ENCODE measurements at places on chromosomes 4 and X.
A peak's percentile ranks its signal among the peaks of the same experiment; 100 is the strongest.

GRCh38 chr4:112253382-112254000, 21.9 kb downstream of the AP1AR start:
- no peak for DNase-seq

GRCh38 chrX:21799767-21800166, 39.6 kb upstream of the MBTPS2 start:
- no peak for DNase-seq

DNA sequence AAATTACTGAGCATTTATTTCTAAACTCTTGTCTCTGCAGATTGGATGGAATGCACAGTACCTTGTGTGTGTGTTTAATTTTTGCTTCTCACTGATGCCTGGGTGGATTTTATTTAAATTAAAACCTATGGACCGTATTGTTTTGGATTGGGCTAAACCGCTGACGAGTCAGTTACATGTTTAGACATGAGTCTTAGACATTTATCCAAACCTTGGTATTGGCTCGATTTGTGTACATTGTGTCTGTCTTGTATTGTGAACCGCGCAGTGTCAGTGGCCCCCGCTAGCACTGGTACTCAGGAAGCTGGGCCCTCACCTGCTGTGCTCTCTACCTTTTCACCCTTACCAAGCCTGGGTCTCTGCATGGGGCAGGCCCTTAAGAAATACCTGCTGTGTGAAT, 40.8 kb upstream of the TADA2B start:
- DNase-seq, result no peak

GRCh38 chrX:118862091-118862490, 38.5 kb downstream of the ZCCHC12 start:
- DNase-seq, result no peak

GRCh38 chrX:68684291-68684918, 36.9 kb downstream of the STARD8 start:
- DNase-seq, result no peak

- DNase-seq, result no peak
Measured at GRCh38 chr4:184816962-184817361, 8.8 kb downstream of the ACSL1 start.

GRCh38 chr4:84892950-84893349, 73.5 kb downstream of the WDFY3 start:
- DNase-seq, result no peak

- no peak for DNase-seq
Measured at GRCh38 chr4:93384887-93385286, 443.7 kb upstream of the ATOH1 start.

- no peak for DNase-seq
Measured at GRCh38 chrX:150316564-150316963, 46.6 kb upstream of the MAMLD1 start.

GRCh38 chrX:119273420-119274192, 37.5 kb downstream of the PGRMC1 start:
- DNase-seq, result peak; percentile 37

GRCh38 chr4:150115851-150116250, 37.6 kb downstream of the DCLK2 start:
- DNase-seq, result no peak

GRCh38 chrX:29043746-29044145, 456.5 kb downstream of the IL1RAPL1 start:
- no peak for DNase-seq

DNA sequence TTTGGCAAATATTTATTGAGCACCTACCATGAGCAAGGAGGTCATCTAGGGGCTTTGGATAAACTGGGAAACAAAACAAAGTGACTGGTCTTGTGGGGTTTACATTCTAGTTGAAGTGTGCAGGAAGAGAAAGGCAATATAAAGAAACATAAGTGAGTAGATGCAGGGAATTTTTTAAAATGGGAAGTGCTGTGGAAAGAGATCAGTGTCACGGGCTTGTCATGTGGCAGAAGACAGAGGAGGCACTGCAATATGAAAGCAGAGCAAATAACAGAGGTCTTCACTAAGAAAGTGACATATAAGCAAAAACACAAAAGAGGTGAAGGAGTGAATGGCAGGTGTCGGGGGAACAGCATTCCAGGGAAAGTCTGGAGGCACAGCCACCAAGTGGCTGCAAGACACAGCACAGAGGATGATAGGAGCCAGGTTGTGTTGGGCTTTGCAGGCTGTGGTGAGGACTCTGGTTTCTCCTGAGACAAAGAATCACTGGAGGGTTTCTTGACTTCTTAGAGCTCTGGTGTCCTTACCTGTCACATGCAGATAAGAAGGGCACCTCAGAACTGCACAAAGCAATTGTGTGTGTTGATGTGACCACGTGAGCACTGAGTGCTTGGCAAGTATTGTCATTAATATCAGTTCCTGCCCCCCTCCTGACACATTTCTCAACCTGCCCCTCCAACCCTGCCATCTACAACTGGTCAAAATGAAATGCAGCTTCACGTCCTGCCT, 143.5 kb downstream of the TSPAN5 start:
- DNase-seq, result no peak

- DNase-seq, result no peak
Measured at GRCh38 chrX:57155171-57155570, 18.0 kb upstream of the SPIN2A start.

DNA sequence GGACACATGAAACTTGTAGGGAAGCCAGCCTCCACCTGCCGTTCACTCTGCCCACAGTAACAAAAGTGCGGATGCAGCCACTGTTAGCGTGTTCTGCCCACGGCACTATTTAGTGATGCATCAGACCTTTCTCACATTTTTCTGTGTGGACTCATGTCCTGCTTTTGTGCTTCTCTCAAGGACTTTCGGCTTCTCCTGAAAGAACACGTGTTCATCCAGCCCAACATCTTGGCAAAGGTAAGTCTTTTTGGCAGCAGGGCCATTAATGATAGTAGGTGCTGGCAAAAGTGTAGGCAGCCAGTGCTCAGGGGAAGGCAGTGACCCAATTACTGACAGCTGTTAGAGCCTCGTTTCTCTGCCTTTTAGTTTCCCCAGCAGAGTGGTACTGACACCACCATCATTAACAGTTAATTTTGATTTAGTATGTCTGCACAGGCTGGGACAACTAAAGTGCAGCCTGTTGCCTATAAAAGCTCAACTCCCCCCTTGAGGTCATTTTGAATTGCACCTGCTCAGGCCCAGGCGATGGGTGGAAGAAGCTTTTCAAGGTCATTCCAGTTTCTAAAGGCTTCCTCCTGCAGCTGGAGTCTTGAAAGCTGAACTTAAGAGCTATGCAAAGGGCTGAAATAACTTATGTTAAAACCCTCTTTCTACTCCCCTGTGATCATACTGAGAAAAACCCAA, 54.5 kb upstream of the HPSE start:
- no peak for DNase-seq

- DNase-seq, result no peak
Measured at GRCh38 chrX:40152741-40153344, 55.1 kb upstream of the BCOR start.

GRCh38 chr4:16253127-16253960, 27.1 kb upstream of the TAPT1 start:
- DNase-seq, result no peak

DNA sequence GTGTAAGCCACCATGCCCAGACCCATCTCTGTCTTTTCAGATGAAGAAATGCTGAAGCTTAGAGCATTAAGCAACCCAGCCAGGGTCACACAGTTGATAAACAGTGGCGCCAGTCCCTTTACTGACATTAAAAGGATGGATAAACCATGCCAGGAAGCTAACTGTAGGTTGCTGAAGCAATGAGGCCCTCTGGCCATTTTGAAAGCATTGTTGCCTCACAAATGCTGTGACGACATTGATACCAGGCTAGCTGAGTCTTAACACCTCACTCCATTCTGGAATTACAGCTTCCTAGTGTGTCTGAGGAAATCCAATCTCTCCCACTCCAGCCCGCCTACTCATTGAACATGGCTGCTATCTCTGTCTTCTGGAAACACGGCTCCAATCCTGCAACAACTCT, 89.7 kb downstream of the LNX1 start:
- DNase-seq, result no peak

GRCh38 chr4:8818063-8818881, 53.4 kb downstream of the HMX1 start:
- peak; percentile 1 for DNase-seq

DNA sequence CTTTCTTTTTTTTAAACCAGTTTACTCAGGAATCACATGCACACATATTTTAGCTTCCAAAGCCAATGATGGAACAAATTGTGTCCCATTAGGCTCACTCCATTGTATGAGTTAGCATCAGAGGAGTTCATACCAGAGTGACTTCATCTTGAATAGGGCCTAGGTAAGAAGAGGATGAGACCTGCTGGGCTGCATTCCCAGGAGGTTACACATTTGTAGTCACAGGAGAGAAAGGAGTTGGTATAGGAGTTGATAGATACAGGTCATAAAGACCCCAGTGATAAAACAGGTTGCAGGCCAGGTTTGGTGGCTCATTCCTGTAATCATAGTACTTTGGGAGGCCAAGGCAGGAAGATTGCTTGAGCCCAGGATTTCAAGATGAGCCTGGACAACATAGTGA, 9.3 kb downstream of the PDGFRA start:
- no peak for DNase-seq

GRCh38 chr4:2321279-2322196, 59.6 kb upstream of the MXD4 start:
- no peak for DNase-seq

- no peak for DNase-seq
Measured at GRCh38 chrX:83535417-83536196, 27.5 kb downstream of the POU3F4 start.

DNA sequence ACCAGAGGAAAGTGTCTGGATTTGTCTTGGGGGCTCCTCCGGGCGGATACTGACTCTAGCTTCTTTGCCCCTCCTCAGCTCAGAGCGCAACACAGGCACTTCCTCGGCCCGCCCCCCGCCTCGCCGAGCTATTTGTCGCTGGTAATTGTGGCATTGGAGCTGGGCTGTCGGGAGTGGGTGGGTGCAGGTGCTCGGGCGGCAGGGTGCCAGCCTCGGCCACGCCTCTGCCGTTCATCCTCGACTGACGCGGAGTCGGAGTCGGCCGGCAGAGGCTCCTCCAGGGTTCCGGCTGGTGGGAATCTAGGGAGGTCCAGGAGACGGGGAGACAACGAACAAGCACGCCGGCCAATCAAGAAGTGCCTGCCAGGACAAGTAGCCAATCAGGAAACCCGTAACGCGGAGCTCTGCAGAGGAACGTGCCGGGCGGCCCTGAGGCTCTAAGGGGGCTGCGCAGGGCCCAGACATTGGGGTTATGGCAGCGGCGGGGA, 3.9 kb upstream of the SYN1 start:
- peak; percentile 11 for DNase-seq
